NCI-H2171 (cell line): ENCODE measurements at places on chromosomes 1 and 21.

DNA sequence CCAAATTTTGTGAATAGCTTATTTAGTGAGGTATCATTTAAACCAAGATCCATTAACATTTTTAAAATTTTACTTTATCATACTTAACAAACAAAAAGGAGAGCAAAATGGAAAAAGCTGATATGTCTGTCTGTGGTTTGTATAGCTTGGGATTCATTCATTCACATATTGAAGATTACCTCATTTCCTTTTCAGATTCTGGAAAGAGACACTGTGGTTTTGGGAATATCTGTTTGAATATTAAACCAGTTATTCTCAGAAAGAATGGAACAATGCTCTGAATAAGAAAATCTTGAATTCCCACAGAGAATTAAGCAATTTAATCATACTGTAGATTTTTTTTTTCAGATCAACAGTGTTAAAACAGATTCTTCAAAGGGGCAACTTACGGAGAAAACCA lies 93.8 kb upstream of the PRDX6 start:
- no peak for DNase-seq

GRCh38 chr1:14363036-14363590 lies 235.4 kb upstream of the KAZN start:
- DNase-seq: no peak

DNA sequence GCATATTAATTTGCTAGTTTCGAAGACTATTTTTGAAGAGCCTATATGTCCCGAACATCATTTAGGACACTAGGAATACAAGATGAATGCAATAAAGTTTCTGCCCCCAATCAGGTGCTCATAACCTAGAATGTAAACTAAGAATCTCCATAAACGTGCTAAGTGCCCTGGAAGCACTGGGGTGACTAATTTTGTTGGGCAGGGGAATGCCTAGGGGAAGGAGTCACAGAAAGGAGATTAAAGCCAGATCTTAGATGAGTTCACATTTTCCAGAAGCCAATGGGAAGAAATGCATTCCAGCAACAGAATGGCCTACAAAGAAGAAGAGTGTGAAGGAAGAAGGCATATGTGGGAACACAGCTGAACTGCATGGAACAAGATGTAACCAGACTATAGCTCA lies 19.5 kb downstream of the SCYL3 start:
- no peak for DNase-seq

DNA sequence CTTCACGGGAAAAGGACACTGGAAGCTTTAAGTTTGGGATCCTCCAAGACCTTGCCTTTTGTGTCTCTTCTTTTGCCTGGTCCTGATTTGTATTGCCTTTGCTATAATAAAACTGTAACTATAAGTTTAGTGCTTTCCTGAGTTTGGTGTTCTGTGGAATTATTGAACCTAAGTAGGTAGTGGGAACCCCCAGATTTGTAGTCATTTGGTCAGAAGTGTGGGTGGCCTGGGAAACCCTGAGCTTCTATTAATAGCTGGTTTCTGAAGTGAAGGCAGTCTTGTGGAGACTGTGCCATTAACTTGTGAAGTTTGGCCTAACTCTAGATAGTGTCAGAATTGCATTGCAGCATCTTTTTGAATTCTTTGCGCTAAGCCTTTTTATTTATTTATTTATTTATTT lies 6.8 kb upstream of the MYCL start:
- DNase-seq: no peak

GRCh38 chr1:109131800-109132199 lies 17.9 kb downstream of the ELAPOR1 start:
- DNase-seq: no peak

DNA sequence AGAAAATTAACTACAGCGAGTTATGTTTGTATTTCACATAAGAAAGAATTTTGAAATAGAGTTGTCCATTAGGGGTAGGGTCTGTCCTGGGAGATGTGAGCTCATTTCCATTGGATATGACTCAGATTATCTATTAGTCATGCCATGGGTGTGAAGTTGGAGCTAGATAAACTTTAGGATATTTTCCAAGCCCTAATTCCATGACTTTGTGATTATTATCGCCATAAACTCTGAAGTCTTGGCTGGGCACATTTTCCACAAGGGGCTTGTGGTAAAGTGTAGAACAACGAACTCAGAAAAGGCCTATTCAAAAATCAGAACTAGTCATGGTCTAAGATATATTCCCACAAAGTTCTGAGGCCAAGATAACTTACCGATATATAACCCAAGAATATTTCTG lies 396.6 kb downstream of the DPYD start:
- DNase-seq: no peak

GRCh38 chr1:119626011-119626545 lies 22.0 kb downstream of the ZNF697 start:
- no peak for DNase-seq

GRCh38 chr21:38365521-38365920 lies 108.7 kb downstream of the KCNJ15 start:
- no peak for DNase-seq

DNA sequence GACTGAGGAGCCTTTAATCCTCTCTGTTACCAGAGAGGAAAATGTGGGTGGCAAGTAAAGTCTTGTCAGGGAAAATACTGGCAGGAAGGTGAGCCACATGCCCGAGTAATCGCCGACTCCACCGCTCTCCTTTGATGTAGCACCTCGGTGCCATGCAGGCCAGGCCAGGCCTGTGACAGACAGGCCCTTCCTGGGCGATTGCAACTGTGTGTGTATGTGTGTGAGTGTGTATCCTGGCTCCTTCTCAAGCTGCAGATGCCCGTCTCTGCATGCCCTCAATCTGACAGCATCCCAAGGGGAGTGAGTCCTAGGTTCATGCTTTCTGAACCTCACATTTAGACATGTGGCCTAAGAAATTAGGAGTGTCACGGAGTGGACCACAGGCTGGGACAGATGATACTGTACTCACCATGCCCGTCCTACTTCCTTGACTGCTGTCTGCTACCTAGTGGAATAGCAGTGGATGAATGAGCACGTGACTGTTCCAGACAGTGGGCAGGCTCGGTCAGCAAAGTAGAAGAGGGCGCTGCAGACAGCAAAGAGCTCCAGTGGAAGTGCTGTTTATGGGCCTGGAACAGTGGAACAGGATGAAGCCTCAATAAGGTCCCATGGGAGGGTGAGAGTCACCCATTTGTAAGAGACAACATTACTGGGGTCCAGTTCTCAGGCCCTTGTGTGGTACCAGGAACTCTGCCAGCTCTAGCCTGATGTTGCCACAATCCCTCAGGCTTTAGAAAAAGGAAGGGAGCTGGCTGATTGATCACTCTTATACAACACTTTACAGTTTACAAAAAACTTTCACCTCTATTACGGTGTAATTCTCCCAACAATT lies 25.3 kb downstream of the SERTAD4 start:
- no peak for DNase-seq

DNA sequence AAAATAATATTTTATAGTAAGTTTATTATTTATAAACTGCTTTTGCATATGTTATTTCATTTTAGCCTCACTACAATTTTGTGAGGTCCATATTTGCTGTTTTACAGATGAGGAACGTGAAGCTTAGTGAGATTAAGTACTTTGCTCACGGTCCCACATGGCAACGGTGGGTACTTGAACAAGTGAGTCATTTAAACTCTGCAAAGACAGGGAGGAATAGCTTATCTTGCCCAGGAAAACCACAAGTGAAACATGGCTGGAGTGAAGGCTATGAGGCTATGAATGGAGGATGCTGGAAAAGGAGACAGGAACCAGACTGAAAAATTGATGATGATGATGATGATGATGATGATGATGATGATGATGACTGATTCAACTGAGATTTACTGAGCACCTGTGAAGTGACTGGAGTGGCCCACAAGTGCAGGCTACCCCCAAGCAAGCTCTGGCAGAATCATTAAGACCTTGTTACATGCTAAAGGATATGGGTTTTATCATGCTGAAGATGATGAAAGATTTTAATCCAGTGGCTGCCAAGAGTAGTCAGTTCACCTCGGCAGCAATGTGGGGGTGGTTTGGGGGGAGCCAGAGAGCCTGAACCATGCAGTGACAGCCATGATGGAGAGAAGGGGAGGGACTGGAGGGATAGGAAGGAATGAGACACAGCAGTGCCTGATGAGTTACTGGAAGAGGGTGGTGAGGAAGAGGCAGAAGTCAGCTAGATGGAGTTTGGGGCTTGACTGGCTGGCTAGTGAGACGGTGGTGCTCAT lies 1.4 kb upstream of the ABCA4 start:
- no peak for DNase-seq

DNA sequence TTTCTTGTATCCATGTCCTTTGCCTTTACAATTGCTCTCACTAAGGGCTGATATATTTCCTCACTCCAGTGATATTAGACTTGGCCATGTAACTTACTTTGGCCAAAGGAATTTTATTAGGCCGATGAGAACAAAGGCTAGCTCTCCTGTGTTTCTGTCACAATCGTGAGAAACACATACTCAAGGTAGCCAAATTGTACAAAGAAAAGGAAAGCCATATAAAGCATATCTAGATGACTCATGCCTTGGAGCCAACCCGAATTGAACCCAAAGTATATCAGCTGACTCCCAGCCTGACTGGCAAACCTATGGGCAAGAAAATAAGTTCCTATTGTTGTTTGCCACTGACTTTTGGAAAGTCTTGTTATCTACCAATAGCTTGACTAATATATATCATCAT lies 371.7 kb upstream of the LRRC7 start:
- no peak for DNase-seq

- peak; percentile 59 for DNase-seq
Observed at GRCh38 chr1:228734881-228735801, at the start of gene RHOU. Gene RHOU, plus strand, starts transcription at chr1:228735479. Its CDS starts 264 bp downstream, at chr1:228735743.

DNA sequence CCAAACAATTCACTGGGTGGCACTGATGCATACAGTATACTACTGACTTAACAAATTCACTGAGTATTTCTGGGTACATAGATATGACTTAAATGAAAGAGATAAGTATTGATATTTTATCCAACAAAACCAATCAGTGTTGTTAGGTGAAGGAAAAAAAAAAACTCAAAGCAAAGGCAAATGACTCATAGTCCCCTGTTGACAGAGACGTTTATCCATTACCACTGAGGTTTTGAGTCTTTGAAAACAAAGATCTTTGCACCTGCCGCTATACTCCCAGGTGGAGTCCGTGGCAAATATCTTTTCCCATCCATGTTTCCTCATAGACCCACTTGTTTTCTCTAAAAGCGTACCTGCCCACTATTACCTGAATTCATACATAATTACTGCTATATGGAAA lies 18.4 kb downstream of the DYNLT5 start:
- DNase-seq: no peak

GRCh38 chr1:20829531-20829930 lies 42.4 kb upstream of the HP1BP3 start:
- no peak for DNase-seq

- no peak for DNase-seq
Observed at GRCh38 chr1:157025856-157026255, 19.7 kb downstream of the ARHGEF11 start.

DNA sequence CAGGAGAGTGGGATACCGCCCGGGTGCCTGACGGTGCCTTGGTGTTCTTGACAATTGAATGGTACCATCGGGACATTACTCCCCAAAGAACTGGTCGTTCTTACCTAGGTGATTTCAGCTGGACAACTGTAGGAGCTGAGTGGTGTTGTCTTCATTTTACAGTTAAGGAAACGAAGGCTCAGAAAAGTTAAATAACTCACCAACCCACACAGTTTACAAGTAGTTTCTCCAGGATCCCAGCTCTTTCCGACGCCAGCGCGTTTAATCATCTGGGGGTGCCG lies 1.6 kb downstream of the PIK3CD start:
- no peak for DNase-seq

DNA sequence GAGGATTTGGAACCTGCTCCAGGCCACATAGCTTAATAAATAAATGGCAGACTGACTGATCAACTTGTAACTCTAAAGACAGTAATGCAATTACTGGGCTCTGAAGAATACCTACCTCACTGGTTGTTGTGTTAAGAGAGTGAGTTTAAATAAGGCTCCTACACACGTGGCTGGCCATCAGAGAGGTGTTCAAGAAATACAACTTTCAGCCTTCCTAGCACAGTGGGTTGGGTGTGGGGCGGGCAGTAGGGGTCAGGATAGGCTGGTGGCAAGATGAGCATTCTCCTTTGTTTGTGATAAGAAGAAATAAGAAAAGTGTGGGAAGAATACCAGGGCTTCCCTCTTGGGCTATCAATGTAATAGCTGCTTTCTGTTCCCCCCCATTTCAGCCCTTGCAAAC lies 151.3 kb downstream of the DAB1 start:
- DNase-seq: no peak

- DNase-seq: peak; percentile 5
Observed at GRCh38 chr1:233505130-233505529, 108.8 kb upstream of the KCNK1 start.

GRCh38 chr1:160682983-160683865 lies 28.4 kb downstream of the CD48 start:
- DNase-seq: no peak

DNA sequence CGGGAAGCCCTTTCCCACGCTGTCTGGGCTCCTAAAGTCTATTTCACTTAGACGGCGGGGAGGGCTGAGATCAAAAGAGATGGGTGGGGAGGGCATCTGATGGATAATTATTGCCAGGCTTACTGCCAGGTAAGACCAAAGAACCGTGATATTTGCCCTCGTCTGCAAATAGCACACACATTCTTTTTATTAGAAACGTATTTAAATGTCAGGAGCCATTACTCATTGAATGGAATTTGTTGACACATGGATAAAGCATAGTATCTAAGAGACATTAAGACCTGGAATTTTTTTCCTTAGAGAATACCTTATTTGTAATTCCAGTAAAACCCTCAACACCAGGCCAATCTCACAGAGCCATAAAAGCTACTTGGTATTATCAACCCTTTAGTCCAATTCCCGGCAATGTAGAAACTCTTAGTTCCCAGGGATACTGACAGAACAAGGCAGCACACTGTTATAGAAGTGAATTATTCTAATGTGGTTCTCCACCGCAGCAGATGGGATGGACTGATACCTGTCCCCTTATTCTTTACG lies 10.6 kb downstream of the URB1 start:
- DNase-seq: no peak

- DNase-seq: no peak
Observed at GRCh38 chr1:83033682-83034081, 965.2 kb downstream of the TTLL7 start.

GRCh38 chr1:233722212-233722979 lies 108.5 kb downstream of the KCNK1 start:
- no peak for DNase-seq

- no peak for DNase-seq
Observed at GRCh38 chr1:198612471-198613260, 26.2 kb upstream of the PTPRC start.

- no peak for DNase-seq
Observed at GRCh38 chr1:169146576-169147214, 40.2 kb downstream of the ATP1B1 start.

GRCh38 chr1:199264911-199265310 lies 626.1 kb downstream of the PTPRC start:
- no peak for DNase-seq
